Fibroblast of lung (primary cell): ENCODE measurements at places on chromosomes 13 and 19.

GRCh38 chr13:32191452-32191998 is 123.6 kb downstream of the ZAR1L start:
- DNase-seq = no peak

DNA sequence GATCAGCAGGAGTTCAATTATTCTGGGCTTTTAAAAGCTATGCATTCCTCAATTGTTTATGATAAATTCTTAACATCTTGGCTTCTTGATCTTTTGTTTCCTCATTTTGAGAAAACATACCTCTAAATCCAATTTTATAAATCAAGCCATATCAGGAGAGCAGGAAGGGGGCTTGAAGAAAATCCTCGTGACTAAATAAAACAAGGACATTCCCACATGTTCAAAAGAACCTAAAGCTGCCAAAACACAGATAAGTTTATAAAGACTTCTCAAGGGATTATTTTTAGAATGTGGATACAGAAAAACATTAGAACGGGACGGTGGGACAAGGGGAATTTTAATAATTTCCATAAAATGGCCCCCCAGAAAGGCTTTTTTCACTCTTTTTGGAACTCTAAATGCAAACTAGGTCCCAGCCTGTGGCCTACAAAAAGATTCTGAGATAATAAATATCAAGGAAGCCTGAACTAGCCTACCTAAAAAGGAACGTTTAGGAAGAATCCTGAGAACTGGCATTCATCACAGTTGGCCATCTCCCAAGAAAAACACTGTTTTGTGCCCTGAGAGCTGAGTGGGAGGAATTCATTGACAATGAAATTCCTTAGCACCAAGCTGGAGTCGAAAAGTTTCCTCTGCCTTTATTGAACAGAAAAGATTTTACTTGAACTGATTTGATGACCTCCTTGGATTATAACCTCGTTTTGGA is 30.1 kb downstream of the ZAR1L start:
- peak; percentile 65 for DNase-seq

GRCh38 chr13:50989476-50989875 is 79.9 kb downstream of the RNASEH2B start:
- DNase-seq = peak; percentile 13

- DNase-seq = no peak
Measured at GRCh38 chr19:38497907-38498306, 64.4 kb downstream of the RYR1 start.

GRCh38 chr13:98507282-98507797 is 69.6 kb downstream of the STK24 start:
- DNase-seq = peak; percentile 45

- no peak for DNase-seq
Measured at GRCh38 chr19:45514376-45515051, 7.2 kb downstream of the VASP start.

DNA sequence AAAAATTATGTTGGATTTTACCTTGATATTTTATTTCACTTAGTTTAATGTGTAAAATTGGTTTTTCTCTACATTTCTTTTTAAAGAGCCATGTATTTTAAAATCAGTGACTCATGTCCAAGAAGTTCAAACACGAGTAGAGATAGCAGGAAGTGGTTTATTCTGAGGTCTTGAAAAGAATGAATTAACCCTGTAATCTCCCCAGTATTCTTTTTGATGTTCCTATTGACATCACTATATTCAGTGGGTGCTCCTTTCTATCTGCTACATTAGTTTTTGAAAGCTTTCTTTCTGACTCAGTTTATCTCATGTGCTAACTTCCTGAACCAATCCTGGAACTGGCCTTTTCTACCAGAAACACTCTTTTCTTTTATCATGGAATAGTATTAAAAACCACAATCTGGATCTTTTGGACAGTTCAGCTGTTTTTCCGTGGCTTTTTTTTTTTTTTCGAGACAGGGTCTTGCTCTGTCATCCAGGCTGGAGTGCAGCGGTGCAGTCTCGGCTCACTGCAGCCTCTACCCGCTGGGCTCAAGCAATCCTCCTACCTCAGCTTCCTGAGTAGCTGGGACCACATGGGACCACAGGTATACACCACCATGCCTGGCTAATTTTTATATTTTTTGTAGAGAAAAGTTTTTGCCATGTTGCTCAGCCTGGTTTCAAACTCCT is 114.9 kb downstream of the PCCA start:
- DNase-seq = peak; percentile 89

- DNase-seq = no peak
Measured at GRCh38 chr13:32126278-32126677, 94.7 kb downstream of the FRY start.

GRCh38 chr13:25608181-25608580 is 236.4 kb downstream of the ATP8A2 start:
- no peak for DNase-seq

DNA sequence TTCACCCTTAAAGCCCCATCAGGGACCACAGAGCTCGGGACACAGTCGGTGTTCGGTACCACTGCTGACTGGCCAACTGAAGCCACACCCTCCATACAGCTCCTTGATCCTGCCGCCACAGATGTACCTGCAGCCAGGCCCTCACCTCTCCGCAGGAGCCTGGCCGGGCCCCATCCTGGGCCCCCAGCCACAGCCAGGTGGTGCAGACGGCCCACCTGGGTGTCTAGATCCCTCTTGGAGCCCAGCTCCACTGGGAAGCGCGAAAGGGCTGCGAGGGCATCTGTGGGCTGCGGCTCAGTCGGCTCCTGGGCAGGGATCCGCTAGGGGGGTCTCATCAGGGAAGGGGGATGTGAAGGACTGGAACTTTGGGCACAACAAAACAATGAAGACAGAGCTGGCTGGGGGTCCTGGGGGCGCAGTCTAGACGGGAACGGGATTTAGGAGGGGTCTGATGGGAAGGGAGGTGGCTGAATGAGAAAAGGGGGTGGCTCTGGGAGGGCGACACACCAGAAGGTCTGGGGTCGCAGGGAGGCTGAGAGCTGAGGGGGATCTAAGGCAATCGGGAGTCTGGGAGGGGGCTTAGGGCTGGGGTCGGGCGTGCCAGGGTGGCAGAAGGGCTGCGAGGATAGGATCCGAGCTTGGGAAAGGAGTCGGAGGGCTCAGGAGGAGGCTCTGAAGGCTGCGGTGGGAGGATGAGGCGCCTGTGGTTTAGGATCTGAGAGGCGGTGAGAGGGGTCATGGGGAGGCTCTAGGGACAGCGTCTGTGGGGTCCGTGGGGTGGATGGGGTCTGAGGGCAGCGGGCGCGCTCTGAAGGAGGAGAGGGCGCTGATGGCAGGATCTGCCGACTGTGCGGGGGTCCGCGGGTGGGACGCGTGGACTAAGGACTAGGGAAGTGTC is 15.8 kb downstream of the PRODH2 start:
- DNase-seq = no peak

DNA sequence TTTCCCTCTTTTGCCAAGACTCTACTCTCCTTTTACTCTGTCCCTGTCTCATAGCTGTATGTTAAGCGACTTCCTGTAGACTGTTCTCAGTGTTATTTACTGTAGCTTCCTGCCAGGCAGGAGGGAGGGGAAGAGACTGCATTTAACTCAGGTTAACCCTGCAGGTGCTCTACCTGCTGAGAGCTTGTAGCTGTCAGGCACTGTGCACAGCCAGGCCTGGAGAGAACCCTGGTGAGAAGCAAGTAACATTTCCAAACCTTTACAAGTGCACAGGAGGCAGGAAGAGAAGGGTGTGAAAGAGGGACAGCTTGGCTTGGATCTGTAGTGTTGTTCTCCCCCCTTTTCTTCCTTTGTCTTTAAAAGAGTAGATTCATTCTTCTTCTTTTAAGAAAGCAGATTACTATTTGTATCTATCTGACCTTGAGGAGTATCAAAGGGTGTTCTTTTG is 167.1 kb downstream of the LMO7 start:
- DNase-seq = no peak

- DNase-seq = no peak
Measured at GRCh38 chr13:99311748-99312492, 4.7 kb upstream of the GPR183 start.

DNA sequence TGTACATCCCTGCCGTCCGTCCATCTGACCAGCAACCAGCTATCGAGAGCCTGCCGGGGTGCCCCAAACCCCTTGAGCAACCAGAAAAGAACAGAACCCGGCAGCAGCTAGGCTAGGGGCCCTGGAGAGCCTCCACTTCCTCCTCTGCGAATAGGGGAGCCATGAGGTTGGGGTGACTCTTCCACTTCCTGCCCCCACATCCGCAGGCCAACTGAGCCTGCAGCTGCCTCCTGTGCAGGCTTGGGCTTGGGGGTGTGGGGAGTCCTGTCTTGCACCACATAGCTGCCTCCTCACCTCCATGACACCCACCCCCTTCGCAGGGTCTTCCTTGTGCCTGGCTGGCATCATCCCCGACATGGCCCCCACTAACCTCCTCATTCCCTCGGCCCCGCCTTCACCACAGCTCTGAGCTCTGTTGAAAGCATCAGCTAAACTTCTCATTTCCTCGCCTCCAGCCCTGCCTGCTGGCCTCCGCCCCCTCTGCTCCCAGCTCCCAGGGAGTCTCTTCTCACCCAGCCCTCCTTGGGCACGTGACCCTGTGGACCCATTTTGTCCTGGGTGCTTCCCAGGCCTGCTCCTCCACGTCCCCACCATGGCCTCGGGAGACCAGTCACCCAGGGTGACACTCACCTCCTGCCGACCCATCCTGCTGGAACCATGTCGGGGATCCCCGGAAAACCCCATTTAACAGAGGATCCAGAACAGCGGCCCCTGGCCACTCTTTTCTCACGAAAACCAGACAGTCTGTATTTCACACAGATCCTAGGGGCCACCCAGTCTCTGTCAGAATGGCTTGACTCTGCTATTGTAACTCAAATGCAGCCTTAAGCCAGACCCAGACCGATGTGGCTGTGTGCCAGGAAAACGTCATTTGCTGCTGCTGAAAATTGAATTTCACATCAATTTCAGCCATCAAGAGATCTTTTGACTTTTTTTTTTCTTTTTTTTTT is 50.4 kb downstream of the MYO9B start:
- peak; percentile 46 for DNase-seq

DNA sequence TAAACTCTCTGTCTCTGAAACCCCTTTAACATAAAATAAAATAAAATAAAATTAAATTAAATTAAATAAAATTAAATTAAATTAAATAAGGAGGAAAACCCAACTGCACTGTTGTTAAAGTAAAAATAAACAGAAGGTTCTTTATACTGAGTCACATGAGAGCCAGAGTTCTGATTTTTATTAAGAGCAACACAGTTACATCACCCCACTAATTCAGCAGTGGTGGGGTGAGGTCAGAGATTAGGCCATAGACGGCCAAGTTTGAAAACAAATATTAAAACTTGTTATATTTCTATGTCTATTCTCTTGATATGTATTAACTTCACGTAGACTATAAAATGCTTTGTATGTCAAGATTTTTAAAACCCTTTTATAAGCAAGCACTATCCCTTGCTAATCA is 59.5 kb downstream of the MYCBP2 start:
- peak; percentile 49 for DNase-seq

GRCh38 chr13:100976993-100977392 is 302.4 kb upstream of the TMTC4 start:
- peak; percentile 77 for DNase-seq

DNA sequence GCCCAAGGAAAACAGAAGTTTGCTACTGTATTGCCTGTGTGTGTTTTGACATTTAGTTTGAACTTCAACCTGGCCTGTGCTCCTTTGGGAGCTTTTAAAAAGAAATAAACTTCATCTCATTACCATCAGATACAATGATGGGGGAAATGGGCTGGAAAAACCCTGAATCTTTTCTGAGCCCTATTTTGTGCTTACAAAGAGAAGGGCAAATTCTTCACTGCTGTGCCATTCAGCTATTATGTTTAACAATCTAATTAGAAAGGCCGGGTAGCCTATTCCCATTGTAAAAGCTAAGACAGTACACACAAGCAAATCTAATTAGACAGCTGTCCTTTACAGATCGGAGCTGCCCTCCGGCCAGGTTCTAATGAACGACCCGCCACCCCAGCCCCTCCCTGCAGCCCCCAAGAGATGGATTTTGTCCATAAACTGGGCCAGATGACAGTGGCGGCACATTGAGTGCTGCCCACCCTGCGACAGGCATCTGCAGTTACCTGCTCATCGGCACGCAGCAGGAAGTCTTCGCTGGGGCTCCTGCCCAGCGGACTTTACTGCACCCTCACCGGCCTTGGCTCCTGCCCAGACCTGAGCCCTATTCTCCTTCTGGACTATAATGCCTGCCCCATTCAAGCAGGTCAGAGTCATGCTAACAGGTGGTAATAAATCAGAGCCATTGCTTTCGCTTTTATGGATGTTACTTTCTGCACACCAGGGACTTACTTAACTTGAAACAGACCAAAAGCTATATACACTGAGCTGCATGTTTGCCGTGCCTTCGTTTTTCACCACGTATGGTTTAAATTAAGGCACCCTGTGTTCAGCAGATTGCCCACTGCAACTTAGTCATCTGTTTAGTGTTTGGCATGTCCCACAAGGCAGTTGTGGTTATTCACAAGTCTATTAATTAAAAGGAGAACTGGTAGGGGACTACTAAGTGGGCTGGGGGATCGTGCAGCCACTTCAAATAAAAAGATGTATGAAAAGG is 549.6 kb downstream of the FGF9 start:
- DNase-seq = no peak
